ENCODE measurements at places on chromosomes 4 and X.

DNA sequence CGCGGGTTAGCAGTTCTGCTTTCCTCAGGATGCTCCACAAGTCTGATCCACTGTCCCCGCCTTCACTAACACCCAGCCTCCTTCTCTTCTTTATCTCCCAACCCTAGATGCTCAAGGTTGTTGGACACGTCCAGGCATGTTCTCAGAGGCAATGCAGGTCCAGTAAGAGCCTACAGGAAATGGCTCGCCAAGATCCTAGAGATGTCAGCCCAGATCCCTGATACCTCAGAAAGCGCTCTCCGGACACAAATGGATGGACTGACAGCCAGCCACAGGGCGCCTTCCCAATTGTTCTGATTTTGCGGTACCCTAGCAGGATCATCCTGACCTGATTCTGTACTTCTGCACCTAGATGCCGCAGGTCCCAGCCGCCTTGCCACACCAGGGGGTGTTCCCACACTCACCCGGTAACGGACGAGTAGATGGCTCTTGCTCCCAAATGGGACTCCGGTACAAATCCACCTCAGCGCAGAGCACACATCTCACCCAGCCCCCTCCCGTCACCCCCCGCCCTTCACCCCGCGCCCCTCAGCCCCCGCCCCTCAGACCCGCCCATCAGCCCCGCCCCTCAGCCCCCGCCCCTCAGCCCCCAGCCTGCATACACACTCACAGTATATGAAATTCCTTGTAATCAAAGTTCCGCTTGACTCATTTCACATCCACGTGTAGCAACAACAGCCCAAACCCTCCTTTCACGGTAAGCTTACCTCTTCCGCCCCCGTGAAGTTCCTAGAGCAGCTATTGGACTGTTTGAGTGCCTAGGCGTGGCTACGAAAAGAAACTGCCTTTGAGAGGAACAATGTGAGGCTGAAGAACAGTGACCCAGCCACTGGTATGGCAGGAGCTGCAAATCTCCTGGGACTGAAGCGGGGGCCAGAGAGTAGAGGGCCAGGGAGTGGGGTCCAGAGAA, at the start of gene EDA2R:
TSS of gene EDA2R (minus strand) at position 488 of the 910 bp plus-strand sequence. CDS start 23,058 bp downstream, outside the sequence.
- peak; percentile 44 for DNase-seq
- no peaks in the 10 kb centered on the region for H3K27me3 ChIP-seq
- H3K4me1 ChIP-seq, result peaks cover 5% of the 10 kb centered on the region
- peak within 1 kb of the TSS; percentile 62 for H3K4me3 ChIP-seq

GRCh38 chr4:182700362-182701160, 216.6 kb downstream of the DCTD start:
- H3K27ac ChIP-seq, result no peak overlapping the region
- H3K36me3 ChIP-seq, result peaks cover 2% of the 10 kb centered on the region
- H3K4me1 ChIP-seq, result no peaks in the 10 kb centered on the region
- no peak for DNase-seq
- H3K27me3 ChIP-seq, result no peaks in the 10 kb centered on the region
- H3K4me3 ChIP-seq, result no peak overlapping the region

- no peaks in the 10 kb centered on the region for H3K36me3 ChIP-seq
- DNase-seq, result no peak
- H3K27me3 ChIP-seq, result no peaks in the 10 kb centered on the region
- H3K4me1 ChIP-seq, result no peaks in the 10 kb centered on the region
- no peak overlapping the region for H3K4me3 ChIP-seq
Measured at GRCh38 chr4:144283526-144283925, 143.0 kb upstream of the GYPA start.

DNA sequence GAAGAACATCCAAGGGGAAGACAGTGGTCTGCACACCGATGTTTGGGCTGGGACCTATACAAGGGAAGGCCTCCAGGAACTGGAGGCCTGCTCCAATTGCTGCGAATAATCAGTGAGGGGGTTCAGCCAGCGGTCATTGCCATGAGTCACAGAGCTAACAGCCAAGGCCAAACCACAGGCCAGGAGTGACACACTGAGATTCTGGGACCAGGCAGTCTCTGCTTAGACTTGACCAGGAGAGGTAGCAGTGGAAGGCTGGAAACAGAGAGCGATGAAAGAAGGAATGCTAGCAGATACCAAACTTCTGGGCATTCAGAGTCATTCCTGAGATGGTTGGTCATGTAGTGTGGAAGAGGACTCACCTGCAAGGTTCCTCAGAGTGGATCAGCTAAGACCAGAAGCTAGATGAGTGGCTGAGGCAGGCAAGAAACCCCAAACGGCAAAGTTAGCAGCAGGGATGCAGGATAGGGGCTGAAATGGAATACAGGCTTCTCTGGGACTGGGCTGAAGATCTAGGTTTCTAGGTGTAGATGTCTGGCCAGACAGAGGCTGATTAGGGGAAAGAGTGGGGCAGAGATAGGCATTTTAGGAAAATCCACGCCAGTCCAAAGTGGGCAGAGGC, 54.7 kb downstream of the CNGA2 start:
- H3K27me3 ChIP-seq, result no peaks in the 10 kb centered on the region
- no peaks in the 10 kb centered on the region for H3K4me1 ChIP-seq
- H3K4me3 ChIP-seq, result no peak overlapping the region

DNA sequence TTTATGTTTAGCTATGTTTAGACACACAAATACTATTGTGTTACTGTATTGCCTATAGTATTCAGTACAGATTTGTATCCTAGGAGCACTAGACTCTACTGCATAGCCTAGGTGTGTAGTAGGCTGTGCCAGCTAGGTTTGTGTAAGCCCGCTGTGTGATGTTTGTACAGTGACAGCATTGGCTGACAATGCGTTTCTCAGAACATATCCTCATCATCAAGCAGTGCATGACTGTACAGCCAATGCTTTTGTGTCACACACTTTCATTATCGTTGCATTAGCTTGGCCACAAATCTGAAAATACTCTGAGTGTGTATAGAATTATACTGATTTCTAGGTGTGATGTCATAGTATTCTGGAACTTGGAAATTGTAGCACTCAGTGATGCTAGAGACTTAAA, 63.4 kb downstream of the CLDN34 start:
- H3K4me3 ChIP-seq, result no peak overlapping the region
- DNase-seq, result peak; percentile 37
- H3K27me3 ChIP-seq, result no peaks in the 10 kb centered on the region
- no peak overlapping the region for H3K27ac ChIP-seq

- no peak for DNase-seq
- H3K4me1 ChIP-seq, result no peaks in the 10 kb centered on the region
- no peaks in the 10 kb centered on the region for H3K27me3 ChIP-seq
- no peak overlapping the region for H3K27ac ChIP-seq
- no peak overlapping the region for H3K4me3 ChIP-seq
- no peaks in the 10 kb centered on the region for H3K36me3 ChIP-seq
Measured at GRCh38 chrX:24231131-24231540, 81.6 kb downstream of the ZFX start.

- H3K4me1 ChIP-seq, result no peaks in the 10 kb centered on the region
- no peak overlapping the region for H3K27ac ChIP-seq
- no peaks in the 10 kb centered on the region for H3K27me3 ChIP-seq
- H3K4me3 ChIP-seq, result no peak overlapping the region
Measured at GRCh38 chrX:66162331-66162822, 1.7 kb upstream of the HEPH start.

DNA sequence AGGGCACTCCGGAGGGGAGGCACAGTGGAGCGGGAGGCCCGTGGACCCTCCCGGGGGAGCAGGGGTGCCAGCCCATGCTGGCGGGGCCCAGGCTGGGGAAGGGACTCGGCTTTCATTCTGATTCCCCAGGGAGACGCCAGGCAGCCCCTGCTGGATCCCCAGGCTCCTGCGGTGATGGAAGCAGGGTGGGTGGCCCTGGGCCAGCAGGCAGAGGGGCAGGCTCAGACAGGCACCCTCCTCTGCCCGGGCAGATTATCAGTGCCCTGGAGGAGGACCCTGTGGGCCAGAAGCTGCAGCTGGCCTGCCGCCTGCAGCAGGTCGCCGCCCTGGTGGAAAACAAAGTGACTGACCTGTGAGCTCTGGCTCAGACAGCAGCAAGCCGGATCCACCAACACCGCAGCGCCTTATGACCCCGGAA, 2.1 kb upstream of the SRPK3 start:
- no peak for DNase-seq
- no peaks in the 10 kb centered on the region for H3K4me1 ChIP-seq
- no peak overlapping the region for H3K4me3 ChIP-seq
- H3K36me3 ChIP-seq, result peaks cover 5% of the 10 kb centered on the region
- no peaks in the 10 kb centered on the region for H3K27me3 ChIP-seq
- H3K27ac ChIP-seq, result no peak overlapping the region

DNA sequence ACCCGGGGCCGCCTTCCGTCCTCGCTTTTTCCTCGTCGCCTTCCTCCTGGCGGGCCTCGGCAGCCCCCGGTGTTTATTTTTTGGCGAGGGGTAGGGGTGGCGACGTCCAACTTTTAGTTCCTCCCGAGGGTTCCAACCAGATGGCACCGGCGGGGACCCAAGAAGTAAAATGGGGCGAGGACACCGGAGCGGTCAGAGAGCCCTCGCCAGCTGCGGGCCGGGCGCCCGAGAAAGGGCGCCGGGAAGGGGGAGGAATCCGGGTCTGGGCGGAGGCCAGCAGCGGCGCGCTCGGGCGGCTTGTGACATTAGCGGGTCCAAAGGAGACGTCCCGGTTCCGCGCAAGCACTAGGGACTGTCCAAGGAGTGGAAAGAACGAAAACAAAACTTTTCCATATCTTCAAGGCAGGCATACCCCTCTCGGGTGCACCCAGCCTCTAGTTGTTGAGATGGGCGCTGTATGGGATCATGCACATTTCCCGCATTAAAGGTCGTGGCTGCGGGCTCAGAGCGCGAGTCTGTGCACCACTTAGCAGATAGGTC, 691 bp upstream of the USP46 start:
- H3K27ac ChIP-seq, result peak overlapping the region; percentile 94
- H3K4me3 ChIP-seq, result peak overlapping the region; percentile 80
- peaks cover 15% of the 10 kb centered on the region for H3K4me1 ChIP-seq
- no peaks in the 10 kb centered on the region for H3K27me3 ChIP-seq
- DNase-seq, result peak; percentile 45

DNA sequence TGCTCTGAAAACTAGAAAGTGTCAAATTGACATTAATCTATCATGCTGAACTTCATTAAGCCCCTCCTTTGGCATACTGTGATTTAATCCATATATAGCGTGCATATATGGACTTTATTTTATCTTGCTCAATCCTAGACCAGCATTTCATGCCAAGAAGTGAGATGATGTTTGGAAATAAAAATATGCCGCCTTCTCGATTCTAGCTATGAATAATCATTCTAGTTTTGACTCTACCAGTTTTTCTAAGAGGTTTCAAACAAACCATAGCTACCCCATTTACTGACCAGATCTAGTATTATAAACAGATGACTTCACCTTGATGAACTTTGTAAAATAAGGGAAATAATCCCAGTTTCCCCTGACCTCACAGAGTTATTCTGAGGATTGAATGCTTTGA, 95.0 kb downstream of the ARX start:
- H3K27ac ChIP-seq, result no peak overlapping the region
- no peak overlapping the region for H3K4me3 ChIP-seq
- no peaks in the 10 kb centered on the region for H3K27me3 ChIP-seq

- H3K36me3 ChIP-seq, result no peaks in the 10 kb centered on the region
- no peaks in the 10 kb centered on the region for H3K4me1 ChIP-seq
- no peak overlapping the region for H3K27ac ChIP-seq
- no peak overlapping the region for H3K4me3 ChIP-seq
Measured at GRCh38 chrX:124209792-124210576, 122.5 kb upstream of the TEX13D start.

DNA sequence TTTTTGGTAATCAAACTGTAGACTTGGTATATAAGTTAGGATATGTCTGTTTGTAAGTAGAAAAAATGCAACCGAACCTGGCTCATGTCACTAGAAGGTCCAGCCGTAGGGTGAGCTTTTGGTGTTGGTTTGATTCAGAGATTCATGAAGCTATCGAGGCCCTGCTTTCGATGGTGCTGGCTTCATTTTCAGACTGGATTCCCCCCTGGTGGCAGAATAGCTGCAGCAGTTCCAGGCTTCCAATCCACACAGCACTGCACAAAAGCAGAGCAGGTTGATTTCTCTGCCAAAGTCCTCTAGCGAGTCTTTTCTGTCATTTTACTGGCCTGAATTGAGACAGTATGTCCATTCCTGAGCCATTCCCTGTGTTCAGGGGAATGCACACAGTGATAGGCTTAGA, 33.1 kb downstream of the PDK3 start:
- no peak for DNase-seq
- no peaks in the 10 kb centered on the region for H3K36me3 ChIP-seq
- no peaks in the 10 kb centered on the region for H3K4me1 ChIP-seq
- H3K4me3 ChIP-seq, result no peak overlapping the region

GRCh38 chr4:76210452-76210851, 3.2 kb downstream of the SCARB2 start:
- H3K4me1 ChIP-seq, result peaks cover 11% of the 10 kb centered on the region
- no peaks in the 10 kb centered on the region for H3K27me3 ChIP-seq
- DNase-seq, result no peak
- no peaks in the 10 kb centered on the region for H3K36me3 ChIP-seq
- H3K4me3 ChIP-seq, result no peak overlapping the region

GRCh38 chr4:88315460-88316017, 31.2 kb upstream of the PPM1K start:
- no peaks in the 10 kb centered on the region for H3K36me3 ChIP-seq
- peaks cover 1% of the 10 kb centered on the region for H3K4me1 ChIP-seq
- no peak overlapping the region for H3K27ac ChIP-seq

DNA sequence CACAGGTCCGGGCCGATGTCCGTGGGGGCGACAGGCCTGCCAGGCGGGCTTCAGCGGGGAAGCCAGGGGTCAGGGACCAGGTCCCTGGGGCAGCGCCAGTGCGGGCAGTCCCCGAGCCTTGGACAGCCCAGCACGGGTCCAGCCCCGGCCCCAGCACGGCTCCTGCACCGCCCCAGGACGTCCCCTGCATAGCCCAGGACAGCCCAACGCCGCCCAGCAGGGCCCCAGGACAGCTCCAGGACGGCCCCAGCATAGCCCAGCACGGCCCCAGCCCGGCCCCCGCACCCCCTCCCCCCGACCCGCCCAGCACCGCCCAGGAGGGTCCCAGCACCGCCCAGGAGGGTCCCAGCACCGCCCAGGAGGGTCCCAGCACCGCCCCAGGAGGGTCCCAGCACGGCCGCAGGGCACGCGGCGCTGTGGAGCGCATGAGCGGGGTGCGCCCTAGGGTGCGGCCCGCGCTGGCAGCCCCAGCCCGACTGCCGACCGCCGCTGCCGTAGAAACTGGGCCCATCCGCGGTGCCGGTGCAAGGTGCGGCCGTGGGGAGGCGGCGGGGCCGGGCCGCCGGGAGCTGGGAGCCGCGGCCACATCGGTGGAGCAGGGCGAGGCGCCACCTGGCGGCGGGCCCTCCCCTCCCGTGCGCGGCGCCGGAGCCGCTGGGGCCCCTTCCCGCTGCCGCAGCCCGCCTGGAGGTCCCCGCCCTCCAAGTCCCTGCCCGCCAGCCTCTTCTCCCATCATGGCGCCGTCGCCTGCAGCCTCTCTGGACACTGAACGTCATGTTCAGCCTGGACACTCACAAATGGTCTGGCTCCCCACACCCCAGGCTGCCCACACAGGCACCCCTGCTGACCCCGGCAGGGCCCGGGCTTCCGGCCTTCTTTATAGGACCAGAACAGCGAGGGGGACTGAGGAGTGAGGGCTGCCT, 106.8 kb upstream of the NKX1-1 start:
- no peaks in the 10 kb centered on the region for H3K27me3 ChIP-seq
- peak overlapping the region; percentile 58 for H3K4me3 ChIP-seq
- H3K36me3 ChIP-seq, result no peaks in the 10 kb centered on the region

DNA sequence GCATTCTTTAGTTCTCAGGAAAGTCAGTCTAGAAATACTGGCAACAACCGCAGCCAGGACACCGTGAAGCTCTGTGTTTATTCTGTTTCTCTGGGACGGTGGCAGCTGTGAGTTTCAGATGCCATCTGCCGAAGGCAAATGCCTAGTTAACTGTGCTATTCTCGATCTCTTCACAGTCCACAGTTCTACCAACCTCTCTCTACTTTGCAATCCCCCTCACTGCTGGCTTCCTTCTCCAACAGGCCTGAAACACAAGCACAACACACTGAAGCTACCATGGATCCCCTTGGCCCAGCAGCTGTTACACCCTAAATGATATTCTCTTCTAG, 118.8 kb downstream of the ZNF827 start:
- peaks cover 2% of the 10 kb centered on the region for H3K36me3 ChIP-seq
- H3K27ac ChIP-seq, result no peak overlapping the region
- H3K27me3 ChIP-seq, result no peaks in the 10 kb centered on the region
- DNase-seq, result no peak
- H3K4me1 ChIP-seq, result peaks cover 2% of the 10 kb centered on the region

Data from trophoblast cell (in vitro differentiated cells and primary cell).